ENCODE measurements at places on chromosomes 3 and 15.

DNA sequence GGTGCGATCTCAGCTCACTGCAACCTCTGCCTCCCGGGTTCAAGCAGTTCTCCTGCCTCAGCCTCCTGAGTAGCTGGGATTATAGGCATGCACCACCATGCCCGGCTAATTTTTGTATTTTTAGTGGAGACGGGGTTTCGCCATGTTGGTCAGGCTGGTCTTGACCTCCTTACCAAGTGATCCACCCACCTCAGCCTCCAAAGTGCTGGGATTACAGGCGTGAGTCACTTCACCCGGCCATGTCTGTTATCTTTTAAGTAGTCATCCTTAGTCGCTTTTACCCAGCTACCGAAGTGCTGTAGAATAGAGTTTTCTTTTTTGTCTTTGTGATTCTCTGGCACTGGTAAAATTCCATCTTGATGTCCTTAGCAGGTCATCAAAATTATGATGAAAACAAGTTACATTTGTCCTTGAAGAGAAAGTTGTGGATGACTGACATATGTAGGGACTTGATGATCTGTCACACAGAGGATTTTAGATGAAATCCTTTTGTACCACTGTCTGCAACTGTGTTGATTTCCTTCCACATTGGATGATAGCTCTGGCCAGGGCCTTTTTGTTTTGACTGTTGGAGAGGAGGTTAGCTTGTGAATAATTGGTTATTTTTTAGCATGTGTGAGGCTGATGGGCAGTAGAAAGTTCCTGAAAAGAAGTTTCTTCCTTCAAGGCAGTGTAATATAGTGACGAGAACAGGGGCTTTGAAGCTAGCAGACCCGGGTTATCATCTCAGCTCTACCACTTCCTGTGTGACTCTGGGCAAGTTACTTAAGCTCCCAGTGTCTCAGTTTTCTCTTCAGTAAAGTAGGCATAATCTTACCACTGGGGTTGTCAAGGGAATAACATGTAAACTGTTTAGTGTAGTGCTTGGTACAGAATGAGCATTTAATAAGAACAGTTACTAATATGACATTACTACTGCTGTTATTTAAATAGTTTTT, 18.8 kb downstream of the ATG7 start:
- DNase-seq, result peak; percentile 35

DNA sequence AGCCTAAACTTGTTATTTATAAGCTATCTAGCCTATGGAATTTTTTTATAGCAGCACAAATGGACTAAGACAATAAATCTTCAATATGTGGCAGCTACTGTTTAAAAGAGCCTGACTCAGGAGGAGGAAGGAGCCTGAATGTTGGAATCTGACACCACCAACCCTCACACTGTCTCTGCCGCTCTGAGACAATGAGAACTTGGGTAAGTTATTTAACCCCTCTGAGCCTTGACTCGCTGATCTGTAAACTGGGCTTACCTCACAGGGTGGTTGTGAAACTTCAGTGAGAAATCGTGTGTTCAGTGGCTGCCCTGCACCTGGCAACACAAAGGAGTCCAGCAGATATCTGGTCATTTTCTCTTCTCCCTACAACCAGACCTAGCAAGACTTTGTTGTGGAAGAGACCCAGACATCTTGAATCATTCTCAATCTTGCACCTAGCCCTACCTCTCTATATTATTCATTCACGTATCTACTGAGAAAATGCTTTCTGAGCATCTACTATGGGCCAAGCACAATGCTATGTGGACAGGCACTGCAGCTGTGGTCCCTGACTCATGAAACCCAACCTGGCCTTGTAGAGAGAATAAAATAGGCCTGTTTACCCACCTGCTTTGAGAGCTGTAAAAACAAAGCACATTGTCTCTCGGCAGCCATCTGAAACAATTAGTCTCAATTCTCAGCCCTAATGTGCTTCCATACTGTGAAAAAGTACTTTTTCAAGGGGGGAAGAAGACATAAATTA, 81.9 kb upstream of the SLC25A36 start:
- DNase-seq, result no peak

DNA sequence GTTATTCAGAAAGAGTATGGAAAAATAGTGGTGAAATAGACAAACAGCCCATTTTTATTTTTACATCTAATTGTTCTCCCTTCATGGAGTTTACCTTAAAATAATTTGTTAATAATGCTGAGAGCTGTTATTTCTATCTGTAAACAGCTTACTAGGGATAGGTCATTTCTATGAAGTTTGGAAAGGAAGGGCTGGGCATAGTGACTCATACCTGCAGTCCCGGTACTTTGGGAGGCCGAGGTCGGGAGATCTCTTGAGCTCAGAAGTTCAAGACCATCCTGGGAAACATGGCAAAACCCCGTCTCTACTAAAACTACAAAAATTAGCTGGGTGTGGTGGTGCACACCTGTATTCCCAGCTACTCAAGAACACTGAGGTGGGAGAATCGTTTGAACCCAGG, 624.3 kb upstream of the LMCD1 start:
- no peak for DNase-seq

DNA sequence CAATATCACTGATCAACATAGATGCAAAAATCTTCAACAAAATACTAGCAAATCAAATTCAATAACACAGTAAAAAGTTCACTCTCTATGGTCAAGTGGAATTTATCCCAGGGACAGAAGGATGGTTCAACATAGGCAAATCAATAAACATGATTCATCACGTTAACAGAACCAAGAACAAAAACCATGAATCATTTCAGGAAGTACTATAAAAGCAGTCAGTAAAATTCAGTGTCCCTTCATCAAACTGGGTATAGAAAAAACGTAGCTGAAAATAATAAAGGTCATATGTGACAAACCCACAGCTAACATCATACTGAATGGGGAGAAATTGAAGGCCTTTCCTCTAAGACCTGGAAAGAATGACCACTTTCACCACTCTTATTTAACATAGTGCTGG, 172.1 kb downstream of the POLR2M start:
- DNase-seq, result no peak

DNA sequence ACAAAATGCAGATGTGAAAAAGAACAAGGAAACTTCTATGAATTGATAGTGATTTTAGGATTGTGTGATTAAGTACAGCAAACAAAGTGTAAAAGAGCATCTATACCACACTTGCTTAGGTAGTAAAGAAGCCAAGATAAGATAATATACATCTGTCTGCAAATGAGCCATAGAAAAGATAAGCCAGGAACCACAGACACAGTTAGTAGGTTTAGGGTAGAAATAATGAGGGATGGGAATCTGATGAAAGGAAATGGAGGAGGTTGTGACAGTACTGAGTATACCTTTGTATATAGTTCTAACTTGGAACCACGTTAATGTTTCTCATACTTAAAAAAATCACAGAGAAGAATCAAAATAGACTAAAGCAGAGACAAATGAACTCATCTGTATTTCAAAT, 54.0 kb downstream of the TCF12 start:
- DNase-seq, result no peak

GRCh38 chr3:184741798-184742675, 30.2 kb upstream of the MAGEF1 start:
- no peak for DNase-seq

DNA sequence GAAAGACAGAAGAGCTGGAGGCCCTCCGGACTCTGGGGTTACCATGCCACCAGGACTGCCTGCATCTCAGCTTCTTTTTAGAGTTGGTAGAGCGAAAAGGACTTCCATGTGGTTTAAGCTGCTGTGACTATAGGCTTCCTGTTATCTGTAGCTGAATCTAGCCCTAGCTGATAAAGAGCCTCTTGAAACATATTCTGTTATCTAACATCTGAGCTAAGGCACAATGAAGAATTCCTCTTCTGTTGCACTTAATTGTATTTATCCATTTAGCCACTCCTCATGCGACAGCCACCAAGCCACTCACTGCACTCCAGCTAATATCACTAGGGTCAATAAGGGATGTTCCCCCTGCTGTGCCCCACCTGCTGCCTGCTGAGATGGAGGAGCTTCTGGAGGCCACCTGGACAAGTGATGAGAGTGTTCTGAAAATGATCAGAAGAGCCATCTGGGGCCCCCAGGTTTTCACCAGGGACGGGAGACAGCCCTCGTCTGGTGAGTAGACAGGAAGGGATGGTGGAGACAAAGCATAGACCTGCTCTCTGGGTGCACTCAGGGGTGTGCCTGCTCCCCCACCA, 94.6 kb upstream of the PLXNA1 start:
- DNase-seq, result no peak

GRCh38 chr15:43370310-43370974, 401 bp downstream of the ZSCAN29 start:
- DNase-seq, result no peak

- DNase-seq, result peak; percentile 60
Observed at GRCh38 chr3:171379281-171379680, 80.9 kb downstream of the TNIK start.

DNA sequence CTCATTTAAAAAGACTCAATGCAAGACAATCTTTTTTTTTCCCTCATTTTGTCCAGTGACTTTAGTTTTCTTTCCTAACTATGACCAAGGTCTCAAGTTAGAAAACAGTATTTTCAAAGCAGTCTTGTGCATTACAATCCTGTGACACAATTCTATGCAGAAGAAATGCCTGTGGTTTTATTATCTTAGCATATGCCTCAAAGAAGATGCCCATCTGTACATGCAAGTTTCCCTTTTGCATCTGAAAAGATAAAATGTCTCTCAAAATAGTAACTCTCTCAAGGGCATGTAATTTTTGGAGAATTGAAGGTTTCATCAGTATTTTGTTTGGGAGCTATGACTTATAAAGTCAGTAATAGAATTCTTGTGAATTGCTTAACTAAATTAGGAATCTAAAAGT, 292.0 kb upstream of the SUCLG2 start:
- DNase-seq, result peak; percentile 26

DNA sequence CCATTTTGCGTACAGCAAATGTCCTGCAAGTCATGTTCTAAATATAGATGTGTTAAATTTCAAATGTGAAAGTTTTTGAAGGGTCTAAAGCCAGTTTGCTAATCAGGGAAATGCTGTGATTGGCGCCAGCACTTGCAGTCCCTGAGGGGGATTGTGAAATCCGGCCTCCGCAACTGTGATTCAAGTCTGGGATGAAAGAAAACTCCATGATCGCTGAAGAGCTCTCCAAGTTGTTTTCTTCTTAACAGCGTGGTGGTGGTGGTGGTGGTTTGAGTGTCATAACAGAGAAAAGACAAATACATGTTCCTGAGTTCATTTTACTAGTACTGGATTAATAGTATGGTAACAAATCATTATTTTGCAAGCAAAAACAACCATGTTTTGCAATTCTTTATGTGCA, 51.8 kb downstream of the MITF start:
- DNase-seq, result no peak

DNA sequence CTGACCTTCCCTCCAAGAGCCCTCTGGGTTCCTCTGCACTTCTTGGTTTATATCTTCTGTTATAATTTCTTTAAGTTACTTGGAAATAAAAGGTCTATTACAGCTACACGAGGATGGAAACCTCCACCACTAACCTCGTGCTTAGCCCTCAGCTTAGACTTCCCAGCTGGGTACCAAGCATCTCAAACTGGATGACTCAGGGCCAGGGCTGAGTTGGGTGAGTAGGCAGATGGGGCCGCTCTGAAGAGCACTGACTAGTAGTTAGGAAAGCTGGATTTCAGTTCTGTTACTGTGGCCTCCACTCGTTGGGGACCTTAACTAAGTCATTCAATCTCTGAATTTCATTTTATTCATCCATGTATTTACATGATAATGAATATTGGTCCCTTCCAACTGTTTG, 1036.6 kb downstream of the IGSF11 start:
- peak; percentile 25 for DNase-seq

- DNase-seq, result no peak
Observed at GRCh38 chr3:34864011-34864410, 775.3 kb upstream of the ARPP21 start.

GRCh38 chr15:70752193-70752635, 11.1 kb downstream of the UACA start:
- no peak for DNase-seq

DNA sequence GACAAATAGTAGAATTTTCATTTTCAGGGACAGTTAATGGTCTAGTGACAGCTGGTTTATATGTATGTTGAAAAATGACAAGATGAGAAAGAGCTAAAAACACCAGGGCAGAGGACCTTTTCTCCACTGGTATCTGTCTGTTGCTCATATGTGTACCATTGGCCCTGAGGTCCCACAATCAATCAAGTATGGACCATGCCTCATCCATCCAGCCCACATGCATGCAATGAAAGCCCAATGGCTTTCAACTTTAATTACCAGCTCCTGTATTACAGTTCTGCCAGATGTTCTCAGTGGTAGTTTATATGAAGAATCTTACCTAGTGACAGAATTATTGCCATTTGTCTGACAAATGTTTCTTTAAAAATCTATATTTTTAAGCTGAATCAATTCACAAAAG, 234.1 kb downstream of the ZMAT3 start:
- DNase-seq, result no peak

GRCh38 chr15:90586948-90587347, 57.2 kb downstream of the CRTC3 start:
- DNase-seq, result no peak

Data from HS-5 (cell line).